SK-MEL-5 (cell line): ENCODE measurements at places on chromosomes 12 and 14.
A peak's percentile ranks its signal among the peaks of the same experiment; 100 is the strongest.

DNA sequence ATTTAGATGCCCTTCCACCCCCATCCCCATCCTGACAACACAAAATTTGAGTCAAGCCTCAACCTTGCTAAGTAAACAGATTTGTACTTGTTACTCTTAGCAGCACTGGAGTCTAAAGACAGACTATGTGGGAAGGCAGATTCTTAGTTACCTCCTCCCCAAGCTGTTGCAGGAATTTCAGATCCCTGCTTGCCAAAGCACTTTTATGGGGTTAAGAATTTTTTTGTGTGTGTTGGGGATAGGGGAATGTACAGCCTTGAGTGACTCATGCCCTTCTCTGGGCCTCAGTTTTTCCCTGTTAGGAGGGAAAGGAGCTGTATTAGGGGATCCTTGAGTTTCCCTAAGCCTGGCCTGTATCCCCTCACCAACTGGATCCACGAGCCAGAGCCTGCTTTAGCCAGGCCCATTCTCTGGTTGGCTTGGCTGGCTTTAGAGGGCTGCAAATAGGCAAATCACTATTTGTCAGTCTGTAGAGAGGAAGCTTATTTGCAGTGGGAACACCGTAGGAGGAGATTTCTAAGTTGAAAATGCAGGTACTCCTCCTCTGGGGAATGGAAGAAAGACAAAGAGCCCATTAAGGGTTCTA, 27.7 kb upstream of the RNU6-8 start:
- no peak for DNase-seq

DNA sequence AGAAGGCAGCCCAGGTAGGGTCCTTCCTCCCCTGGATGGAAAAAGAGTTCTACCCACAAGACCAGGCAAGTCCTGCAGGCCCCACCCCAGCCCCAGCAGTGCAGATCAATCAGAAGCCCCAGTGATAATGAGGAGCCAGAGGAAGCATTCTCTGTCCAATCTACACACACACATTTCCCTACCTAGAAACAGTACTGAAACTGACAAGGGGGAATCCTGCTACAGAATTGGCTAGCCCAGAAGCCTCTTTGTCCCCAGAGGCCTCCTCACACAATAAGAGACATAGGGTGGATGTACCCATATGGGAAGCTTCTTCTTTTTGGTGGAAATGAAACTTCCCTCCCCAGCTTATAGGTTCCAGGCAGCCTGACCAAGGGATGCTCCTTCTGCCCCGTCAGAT, 9.9 kb downstream of the FSCB start:
- no peak for DNase-seq

- peak; percentile 72 for DNase-seq
These were observed at the start of gene NTS for GRCh38 chr12:85874031-85874461. Gene NTS (plus strand): TSS chr12:85874295. CDS start chr12:85874404, 109 bp downstream.

DNA sequence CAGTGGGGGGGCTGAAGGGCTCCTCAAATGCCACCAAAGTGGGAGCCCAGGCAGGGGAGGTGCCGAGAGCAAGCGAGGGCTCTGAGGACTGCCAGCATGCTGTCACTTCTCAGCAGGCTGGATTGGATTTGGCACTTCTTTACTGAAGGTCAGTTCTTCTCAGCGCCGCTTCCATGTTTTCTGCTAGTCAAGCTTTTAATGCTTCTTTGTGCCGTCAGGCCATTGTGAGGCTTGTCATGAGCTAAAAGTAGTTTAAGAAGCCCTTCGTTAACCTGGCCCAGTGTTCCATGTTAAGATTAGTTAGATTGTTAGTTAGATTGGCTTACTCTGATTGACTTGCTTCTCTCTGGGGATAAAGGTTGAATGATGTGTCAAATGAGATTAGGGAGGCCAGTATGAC, 13.4 kb downstream of the GABARAPL1 start:
- no peak for DNase-seq

GRCh38 chr12:62520361-62520760, 53.7 kb downstream of the MON2 start:
- no peak for DNase-seq

DNA sequence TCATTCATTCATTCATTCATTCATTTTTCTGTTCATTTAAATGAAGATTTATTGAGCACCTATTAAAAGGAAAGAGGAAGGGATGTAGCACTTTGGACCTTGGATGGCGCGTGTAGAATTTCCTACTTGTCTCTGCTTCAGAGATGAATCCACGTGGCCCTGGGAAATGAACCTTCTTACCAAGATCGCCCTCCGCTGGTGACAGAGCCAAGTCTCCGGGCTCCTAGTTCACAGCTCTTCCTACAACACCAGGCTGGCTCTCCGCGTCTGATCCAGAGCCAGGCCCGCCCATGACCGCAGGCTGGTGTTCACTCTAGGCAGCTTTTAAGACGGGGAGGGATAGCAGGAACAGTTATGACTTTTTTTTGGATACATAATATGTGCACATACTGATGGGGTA, 70.9 kb upstream of the PIWIL1 start:
- peak; percentile 14 for DNase-seq

DNA sequence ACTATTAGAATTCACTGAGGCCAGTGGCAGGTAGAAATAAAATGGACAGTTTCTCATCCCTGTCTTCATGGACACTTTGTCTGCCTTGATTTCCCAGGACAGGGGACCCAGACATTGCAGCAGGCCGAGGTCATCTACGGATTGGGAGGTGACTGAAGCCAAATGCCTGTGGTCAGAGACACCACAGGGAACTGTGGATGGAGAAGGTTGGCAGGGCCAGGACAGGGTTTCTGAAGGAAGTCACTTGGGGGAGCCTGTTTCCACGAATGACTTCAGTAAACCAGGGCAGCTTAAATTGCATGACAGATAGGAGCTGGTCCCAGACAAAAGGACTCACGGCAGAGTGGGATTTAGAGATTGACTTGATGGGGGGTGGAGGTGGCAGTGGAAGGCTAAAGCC, 224.9 kb downstream of the NTF3 start:
- DNase-seq: no peak

DNA sequence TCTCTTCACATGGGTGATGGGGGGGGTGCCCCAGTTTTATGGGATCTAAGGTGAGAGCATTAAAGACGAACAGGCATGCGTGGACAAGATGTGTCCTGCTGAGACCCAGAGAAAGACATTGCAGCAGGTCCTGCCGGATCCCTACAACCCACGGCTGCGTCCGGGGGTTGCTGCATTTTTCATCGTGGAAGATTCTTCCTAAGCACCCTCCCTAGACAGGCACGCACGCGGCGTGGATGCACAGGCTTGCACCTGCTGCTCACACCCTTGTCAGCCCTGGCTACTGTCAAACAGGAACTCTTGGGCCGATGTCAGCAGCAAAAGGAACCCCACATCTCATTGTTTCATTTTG, 280.6 kb upstream of the RTL1 start:
- DNase-seq: no peak

GRCh38 chr14:72290241-72290640, 358.0 kb downstream of the RGS6 start:
- DNase-seq: no peak

DNA sequence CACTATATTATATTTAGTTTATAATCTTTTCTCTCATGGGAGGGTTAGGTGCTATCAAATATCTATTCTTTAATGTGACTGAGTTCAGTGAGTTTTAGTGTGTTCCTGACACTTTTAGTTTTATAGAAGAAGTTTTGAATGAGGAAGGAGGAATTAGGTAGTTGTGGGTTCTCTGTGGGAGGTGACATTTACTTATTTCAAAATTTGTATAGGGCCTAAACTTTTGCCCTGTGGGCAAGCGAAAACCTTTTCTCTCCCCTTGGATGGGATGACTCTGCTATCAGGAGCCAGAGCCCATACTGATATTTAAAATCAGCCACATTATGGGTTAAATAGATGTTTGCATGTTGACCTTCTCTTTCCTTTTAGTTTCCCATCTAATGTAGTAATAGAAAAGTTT, 43.6 kb downstream of the SPATS2 start:
- no peak for DNase-seq

DNA sequence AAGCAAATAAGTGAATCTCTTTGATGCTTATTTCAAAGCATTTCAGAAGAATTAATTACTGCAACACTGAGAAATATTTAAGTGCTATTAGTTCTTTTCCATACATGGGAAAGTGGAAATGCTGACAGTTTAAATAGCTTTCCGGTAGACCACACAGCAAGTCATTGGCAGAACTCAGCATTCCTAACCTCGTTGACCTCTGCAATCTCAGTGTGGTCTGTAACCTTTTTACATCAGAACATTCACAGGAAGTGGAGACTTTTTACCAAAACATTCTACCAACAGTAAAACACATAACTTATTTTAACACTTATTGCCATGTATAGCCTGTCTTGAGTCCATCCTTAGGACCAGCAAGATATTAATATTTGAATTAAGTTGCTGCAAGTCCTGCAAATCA, 249.5 kb upstream of the DCN start:
- no peak for DNase-seq

DNA sequence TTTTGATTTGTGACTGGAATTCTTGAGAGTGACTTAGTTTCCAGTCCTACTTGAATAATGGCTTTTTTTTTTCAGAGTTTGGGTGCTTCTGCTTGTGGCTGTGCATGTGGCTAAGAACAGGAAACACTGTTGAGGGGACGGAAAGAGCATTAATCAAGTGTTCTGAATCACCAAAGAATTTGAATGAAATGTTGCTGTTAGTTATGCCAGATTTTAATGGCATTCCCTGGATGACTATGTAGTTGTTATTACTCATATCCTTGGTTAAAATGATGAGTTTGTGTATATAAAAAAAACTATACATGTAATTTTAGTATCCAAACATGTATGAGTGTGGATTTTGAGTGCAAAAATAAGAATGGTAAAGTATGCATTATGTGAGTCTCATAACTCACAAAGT, 347.9 kb downstream of the BCAT1 start:
- DNase-seq: no peak

GRCh38 chr12:112638420-112638819, 153.1 kb upstream of the RPH3A start:
- DNase-seq: no peak

DNA sequence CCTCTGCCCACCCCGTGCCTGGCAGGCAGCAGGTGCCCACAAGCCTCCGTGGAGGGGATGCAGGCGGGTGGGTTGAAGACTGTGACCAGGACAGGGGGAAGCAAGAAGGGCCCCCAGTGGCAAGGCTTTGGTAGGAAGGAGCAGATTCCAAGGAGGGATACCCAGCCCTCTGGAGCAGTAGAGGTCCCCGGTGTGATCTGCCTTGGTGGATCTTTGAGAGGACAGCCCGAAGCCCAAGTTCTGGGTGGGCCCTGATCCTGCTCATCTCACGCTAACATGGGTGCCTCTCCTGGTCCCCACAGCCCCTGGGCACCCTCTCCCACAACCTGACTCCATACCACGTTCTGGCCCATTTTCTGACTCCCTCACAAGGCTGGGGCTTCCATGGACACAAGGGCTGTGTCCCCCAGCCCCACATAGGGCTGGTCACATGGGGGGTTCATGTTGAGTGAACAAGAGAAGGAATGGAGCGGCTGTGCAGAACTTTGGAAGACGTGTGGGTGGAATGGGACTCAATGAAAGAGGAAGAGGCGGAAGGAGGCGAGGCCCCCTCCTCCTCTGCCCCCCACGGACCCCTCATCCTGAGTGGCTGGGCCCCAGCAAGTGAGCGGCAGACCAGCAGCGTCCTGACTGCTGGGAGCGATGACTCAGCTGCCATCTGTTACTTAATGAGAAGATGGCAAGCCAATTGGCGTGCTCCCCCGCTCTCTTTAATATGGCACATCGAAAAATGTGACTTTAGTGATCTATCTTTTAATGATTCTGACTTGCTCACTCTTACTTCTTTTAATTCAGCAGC, 77.0 kb upstream of the BCL11B start:
- DNase-seq: no peak

GRCh38 chr14:99612738-99613330, 8.8 kb upstream of the CCDC85C start:
- DNase-seq: no peak

- DNase-seq: peak; percentile 29
These were observed 20.4 kb downstream of the EIF2B2 start for GRCh38 chr14:75023108-75023507.

DNA sequence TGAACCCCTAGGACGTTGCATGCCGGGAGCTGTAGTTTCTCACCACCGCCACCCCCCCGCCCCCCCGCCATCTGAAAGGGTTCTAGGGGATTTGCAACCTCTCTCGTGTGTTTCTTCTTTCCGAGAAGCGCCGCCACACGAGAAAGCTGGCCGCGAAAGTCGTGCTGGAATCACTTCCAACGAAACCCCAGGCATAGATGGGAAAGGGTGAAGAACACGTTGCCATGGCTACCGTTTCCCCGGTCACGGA, 501 bp upstream of the HSP90B1 start:
- DNase-seq: no peak

- no peak for DNase-seq
These were observed 4.1 kb downstream of the PHB2 start for GRCh38 chr12:6966351-6966750.

DNA sequence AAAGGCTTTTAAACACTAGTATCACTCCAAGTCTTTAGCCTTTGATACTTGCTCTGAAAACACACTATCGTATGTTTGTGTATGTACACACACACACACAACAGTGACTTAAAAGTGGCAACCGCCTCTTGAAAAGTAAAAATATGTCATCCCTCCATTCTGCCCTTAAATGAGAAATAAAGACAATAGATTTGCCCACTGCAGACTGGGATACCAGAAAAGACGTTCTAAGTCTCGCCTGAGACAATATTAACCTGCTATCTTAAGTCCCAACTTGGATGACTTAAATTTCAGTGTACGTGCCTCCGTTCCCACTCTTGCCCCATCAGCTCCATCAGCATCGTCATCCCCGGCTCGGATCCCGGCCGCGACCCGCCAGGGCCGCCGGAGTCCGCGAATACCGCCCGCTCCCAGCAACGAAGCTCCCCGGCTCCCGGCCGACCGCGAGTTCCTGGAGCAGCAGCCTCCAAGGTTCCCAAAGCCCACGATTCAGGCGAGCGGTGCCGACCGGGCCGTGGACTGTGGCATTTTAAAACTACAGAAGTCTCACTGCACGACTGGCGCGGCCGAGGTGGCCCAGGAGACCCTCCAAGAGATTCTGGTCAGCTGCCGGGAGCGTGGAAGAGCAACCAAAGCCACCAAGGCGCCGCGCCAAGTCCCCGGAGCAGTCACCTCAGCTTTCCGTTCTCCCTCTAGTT, 2.8 kb upstream of the ARID2 start:
- DNase-seq: no peak

GRCh38 chr12:30169839-30170591, 386.3 kb upstream of the TMTC1 start:
- DNase-seq: no peak

DNA sequence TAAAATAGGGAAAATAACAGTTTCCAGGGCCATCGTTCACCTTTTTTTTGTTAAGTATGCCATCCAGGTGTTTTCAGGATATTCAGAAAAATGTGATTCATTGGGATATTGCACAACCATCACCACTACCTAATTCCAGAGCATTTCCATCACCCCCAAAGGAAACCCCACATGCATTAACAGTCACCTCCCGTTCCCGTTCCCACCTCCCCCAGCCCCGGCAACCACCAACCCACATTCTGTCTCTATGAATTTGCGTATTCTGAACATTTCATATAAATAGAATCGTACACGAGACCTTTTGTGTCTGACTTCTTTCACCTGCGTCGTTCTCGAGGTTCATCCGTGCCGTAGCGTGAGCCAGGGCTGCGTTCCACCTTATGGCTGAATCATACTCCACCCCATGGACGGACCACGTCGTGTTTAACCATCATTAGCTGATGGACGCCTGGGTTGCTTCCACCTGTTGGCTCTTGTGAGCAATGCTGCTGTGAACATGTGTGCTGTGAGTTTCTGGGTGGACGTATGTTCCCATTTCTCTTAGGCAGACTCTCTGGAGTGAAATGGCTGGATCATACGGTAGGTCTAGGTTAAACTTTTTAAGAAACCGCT, 51.0 kb upstream of the NCOR2 start:
- DNase-seq: no peak
